ENCODE measurements at places on chromosomes 5 and 9. TPM values are rescaled to one million over a fixed set of nuclear protein-coding genes. Genes with fewer than 3 reads are reported as not detected.

Gene TMED7
- total RNA-seq, result 96.3 TPM

Gene ARL14EPL
- 0.17 TPM for total RNA-seq

Gene NELFB
- total RNA-seq, result 51.5 TPM

Gene TMEM250
- total RNA-seq, result 33.1 TPM

Gene PRR16
- total RNA-seq, result 0.11 TPM
